ENCODE measurements at places on chromosomes 5 and 9. TPM values are rescaled to one million over a fixed set of nuclear protein-coding genes. Genes with fewer than 3 reads are reported as not detected.

The INSL6 gene
- total RNA-seq: not detected

The DUSP1 gene
- 235 TPM for total RNA-seq

The DDX46 gene
- total RNA-seq: 13.8 TPM

The ITGA1 gene
- total RNA-seq: 125 TPM

The ALAD gene
- 22.6 TPM for total RNA-seq

The OTP gene
- not detected for total RNA-seq

The PHF24 gene
- total RNA-seq: under 0.01 TPM

The PCDHA3 gene
- 0.32 TPM for total RNA-seq

The TERT gene
- total RNA-seq: not detected

The TAF11L5 gene
- not detected for total RNA-seq

The EIF4E1B gene
- total RNA-seq: not detected

The SPINK1 gene
- total RNA-seq: not detected

The SLC4A9 gene
- total RNA-seq: not detected

The NTRK2 gene
- 3.5 TPM for total RNA-seq

The TMED9 gene
- total RNA-seq: 136 TPM
